ENCODE measurements at places on chromosomes 13 and 19.

GRCh38 chr13:23330356-23330755 lies 103.1 kb downstream of the SACS start:
- DNase-seq: no peak

DNA sequence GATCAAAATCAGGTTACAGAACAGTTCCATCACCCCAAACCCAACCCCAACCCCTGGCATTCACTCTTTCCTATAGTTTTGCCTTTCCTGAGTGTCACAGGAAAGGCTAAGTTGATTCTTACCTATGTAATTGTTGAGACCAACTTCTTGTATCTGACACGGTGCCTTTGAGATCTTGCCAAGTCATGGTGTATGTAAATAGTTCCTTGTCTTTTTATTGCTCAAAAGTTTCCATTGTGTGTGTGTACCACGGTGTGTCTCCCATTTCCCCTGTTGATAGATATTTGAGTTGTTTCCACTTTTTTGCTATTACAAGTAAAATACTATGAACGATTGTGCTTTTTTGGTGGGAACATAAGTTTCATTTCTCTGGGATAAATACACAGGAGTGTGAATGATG lies 3.3 kb upstream of the IGFL2 start:
- no peak for DNase-seq

GRCh38 chr19:18293642-18294466 lies 12.4 kb upstream of the JUND start:
- no peak for DNase-seq

- no peak for DNase-seq
Observed at GRCh38 chr13:50521006-50521830, 322.3 kb downstream of the DLEU7 start.

DNA sequence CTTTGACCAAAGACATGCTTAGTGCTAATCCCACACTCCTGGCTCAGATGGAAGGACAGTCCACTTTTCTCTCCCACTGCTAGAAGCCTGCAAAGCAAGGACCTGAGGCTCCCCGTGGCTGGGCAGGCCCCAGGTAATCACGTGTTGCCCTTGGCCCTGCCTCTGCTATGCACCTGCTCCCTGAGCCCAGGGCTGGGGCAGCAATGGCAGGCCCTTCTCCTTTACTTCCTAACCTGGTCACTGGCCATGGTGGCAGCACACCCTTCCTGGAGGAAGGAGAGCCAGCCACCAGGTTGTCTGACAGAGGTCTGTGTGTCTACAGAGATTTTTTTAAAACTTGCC lies 27.9 kb upstream of the ZNF492 start:
- no peak for DNase-seq

DNA sequence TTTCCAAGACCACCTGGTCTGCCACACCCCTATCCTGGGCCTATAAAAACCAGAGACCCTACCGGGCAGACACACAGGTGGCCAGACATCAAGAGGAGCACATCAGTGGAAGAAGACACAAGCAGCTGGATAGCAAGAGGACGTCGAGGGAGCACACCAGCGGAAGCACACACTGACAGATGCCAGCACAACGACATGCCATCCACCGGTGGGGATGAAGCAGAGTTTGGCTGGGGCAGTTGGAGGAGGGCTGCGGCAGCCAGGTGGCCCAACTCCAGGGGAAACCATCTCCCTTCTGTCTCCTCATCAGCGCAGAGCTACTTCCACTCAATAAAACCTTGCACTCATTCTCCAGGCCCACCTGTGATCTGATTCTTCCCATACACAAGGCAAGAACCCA lies 200.6 kb downstream of the PCDH17 start:
- DNase-seq: no peak

DNA sequence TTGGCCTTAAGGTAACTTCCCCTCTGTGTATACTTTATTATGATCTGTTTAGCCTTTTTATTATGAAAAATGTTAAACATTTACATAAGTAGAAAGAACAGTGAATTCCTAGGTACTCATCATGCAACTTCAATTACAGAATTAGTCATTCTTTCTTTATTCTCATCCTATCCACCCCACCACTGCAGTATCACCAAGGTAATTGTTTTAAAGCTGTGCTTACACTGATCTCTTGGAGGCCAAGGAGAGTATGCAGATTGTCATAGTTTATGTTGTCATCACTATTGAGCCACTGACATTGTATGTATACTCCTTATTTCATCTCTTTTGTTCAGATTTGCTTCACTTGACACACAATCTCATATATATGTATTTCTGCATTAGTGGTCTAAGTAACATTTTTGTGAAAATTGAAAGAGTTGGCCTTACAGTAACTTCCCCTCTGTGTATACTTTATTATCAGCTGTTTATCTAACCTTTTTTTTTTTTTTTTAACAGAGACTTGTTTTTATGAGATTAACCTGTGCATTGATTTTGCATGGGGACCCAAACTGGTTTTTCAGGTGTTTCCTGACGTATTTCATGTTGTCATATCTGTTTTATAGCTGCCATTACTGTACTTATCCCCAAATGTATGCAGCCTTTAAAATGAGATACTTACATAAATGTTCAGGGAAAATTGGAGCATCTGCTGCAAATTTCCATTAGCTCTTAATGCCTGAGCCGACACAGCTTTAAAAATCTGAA lies 4.5 kb downstream of the ZNF507 start:
- no peak for DNase-seq

- DNase-seq: no peak
Observed at GRCh38 chr19:3392480-3392879, 26.1 kb downstream of the NFIC start.

DNA sequence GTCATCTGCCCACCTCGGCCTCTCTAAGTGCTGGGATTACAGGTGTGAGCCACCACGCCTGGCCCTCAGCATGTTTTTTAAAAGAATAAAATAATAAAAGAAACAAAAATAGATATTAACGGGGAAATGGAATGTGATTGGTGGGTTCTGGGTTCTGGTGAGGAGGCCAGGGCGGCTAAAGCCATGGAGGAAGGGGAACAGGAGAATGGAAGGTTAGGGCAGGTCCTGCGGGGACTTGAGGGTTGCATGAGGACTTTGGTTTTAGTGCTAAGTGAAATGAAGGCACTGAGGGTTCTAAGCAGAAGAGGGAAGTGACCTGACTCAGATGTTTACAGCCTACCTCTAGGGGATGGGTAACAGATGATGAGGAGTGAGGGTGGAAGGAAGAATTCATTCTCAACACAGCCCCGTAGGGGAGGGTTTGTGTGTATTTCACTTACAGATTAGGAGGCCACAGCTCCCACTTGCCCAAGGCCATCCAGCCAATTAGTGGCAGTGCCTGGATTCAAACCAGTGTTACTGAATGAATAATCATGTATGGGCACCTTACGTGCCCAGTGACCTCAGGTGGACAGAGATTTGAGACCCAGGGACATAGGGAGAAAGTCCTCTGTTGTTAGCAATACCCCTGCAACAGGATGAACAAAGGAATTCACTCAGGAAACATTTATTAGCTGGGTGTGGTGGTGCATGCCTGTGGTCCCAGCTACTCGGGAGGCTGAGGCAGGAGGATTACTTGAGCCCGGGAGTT lies 6.7 kb upstream of the MRPL4 start:
- no peak for DNase-seq

- DNase-seq: no peak
Observed at GRCh38 chr19:1590641-1591397, 1.8 kb downstream of the MBD3 start.

GRCh38 chr19:54271106-54271505 lies 9.8 kb downstream of the LILRB2 start:
- no peak for DNase-seq

- DNase-seq: no peak
Observed at GRCh38 chr19:10766671-10767201, 48.9 kb downstream of the DNM2 start.

DNA sequence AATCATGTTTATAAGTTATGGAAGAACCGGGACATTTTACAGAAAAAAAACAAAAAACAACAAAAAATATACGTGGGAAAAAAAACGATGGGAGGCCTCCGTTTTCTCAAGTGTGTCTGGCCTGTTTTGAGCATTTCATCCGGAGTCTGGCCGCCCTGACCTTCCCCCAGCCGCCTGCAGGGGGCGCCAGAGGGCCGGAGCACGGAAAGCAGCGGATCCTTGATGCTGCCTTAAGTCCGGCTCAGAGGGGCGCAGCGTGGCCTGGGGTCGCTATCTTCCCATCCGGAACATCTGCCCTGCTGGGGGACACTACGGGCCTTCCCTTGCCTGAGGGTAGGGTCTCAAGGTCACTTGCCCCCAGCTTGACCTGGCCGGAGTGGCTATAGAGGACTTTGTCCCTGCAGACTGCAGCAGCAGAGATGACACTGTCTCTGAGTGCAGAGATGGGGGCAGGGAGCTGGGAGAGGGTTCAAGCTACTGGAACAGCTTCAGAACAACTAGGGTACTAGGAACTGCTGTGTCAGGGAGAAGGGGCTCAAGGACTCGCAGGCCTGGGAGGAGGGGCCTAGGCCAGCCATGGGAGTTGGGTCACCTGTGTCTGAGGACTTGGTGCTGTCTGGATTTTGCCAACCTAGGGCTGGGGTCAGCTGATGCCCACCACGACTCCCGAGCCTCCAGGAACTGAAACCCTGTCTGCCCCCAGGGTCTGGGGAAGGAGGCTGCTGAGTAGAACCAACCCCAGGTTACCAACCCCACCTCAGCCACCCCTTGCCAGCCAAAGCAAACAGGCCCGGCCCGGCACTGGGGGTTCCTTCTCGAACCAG lies 1.8 kb upstream of the APOE start:
- DNase-seq: no peak

- DNase-seq: no peak
Observed at GRCh38 chr19:42345191-42345812, 19.9 kb downstream of the MEGF8 start.

GRCh38 chr13:100297413-100297812 lies 208.5 kb downstream of the PCCA start:
- no peak for DNase-seq

- DNase-seq: no peak
Observed at GRCh38 chr13:94329754-94330551, 149.5 kb downstream of the DCT start.

DNA sequence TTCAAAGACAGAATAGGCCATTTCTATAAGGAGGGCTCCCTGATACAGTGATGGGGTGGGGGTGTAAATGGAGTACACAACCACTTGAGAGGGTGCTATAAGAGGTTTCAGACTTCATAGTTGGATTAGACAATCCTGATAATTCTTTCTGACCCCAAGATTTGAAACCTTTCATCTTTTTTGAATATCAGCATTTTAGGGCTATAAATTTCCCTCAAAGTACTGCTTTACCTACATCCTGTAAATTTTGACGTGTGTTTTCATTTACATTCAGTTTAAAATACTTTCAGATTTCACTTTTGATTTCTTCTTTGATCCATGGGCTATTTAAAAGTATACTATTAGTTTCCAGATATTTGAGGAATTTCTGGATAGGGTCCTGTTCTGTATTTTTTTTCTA lies 40.0 kb upstream of the SIN3B start:
- no peak for DNase-seq

DNA sequence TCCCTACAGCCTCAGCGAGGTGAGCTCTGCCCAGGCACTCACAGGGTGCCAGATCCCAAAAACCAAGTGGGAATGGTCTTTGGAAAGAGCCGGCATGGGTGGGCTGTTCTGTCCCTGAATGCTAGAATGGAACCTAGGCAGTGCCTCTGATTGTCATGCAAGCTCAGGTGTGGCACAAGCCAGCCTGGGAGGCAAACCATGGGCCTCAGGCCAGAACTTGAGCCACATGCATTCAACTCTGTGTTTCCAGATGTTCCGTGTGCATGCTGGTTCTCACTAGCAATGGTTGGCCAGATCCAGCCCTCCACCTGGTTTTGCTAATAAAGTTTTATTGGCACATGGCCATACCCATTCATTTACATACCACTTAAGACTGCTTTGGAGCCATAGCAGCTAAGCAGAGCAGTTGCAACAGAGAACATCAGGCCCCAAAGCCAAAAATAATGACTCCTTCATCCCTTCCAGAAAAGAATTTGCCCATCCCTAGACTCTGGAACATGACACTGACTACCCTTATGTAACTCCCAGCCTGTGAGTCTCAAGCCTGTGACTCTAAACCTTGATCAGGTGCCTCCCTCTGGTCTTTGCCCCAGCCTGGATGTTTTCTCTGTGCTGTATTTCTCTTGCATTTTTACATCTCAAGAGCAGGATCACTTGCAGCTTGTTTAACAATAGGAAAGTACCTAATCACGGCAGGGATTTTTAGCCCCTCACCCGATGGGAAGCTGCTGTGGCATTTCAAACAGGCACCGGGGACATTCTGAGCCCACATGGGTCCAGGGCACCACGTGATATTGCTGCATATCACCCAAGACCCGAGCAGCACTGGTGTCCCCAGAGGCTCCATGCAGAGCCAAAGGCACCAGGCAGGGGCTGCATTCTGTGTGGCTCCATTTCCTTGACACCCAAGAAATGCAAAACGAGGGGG lies 55.4 kb upstream of the USE1 start:
- no peak for DNase-seq

- DNase-seq: no peak
Observed at GRCh38 chr19:11087870-11088505, 1.3 kb upstream of the LDLR start.

DNA sequence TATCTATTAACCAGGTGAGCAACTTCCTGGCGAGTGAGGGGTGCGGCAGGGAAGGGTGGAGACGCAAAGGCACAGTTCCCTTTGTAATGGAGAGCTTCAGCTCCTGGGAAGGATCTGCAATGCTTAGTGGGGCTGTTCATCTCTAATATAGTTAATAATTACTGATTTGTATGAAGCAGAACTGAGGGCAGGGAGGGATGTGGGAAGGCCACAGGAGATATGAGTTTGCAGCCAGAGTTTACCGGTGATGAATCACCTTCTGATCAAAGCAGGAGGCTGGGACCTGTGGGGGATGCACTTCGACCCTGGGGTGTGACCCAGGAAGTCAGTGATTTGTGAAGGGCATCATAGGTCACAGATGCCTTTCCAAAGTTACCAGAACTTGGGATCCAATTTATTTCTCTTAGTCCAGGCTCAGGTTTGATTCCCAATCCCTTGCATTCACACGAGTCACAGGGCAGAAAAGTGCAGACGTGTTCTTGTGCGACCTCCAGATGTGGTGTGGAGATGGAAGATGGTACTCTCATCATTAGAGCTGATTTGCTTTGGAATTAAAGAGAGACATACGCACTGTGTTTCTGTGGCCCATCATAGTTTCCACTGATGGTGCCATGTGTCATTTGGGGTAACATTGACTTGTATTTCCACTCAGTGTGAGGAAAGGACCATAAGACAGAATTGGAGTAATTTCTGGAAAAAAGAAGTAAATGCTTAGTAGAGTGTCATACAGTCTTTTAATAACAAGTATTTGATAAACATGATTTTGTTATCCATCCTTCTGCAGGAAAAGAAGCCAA lies 55.0 kb downstream of the LRCH1 start:
- DNase-seq: no peak

- DNase-seq: no peak
Observed at GRCh38 chr13:98576200-98576945, 534 bp downstream of the STK24 start.

GRCh38 chr13:114108141-114108761 lies 24.2 kb downstream of the RASA3 start:
- DNase-seq: no peak

- DNase-seq: no peak
Observed at GRCh38 chr13:76722782-76723181, 163.4 kb downstream of the KCTD12 start.

- DNase-seq: no peak
Observed at GRCh38 chr13:54574791-54575190, 1546.2 kb downstream of the OLFM4 start.

All from CMK (cell line).